Activated CD4-positive, alpha-beta T cell treated with anti-CD3 and anti-CD28 coated beads for 36 hours (primary cell): ENCODE measurements at places on chromosomes 1 and 21. TPM values are rescaled to one million over a fixed set of nuclear protein-coding genes. Genes with fewer than 3 reads are reported as not detected.

DNA sequence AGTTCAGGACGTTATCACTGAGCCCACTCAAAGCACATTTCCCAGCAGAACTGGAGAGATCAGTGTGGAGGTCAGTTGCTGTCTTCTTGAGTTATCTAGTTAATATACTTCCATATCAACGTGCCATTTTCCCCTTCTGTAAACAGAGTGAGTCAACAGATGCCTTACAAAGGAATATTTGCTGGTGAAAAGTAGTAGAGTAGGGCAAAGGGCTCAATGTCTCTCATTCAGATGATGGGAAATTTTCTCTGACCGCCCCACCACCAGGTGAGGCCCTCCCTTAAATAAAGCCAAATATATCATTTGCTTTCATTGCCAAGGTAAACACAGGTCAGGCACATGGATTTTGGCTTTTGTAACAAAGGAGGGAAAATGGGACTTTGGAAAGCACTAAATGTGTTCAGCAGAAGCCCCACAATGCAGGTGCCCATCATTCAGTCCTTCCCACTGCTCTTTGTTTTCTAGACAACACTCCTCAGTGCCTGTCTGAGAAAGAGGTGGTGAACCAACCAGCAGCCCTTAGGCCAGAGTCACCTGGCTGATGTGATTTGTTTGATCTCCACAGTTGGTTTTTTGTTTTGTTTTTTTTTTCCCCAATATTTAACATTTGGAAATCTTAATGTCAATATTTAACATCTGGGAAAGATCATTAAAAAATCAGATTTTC, 40.5 kb upstream of the SAMD13 start:
- no peak overlapping the region for H3K4me3 ChIP-seq
- H3K36me3 ChIP-seq = no peaks in the 10 kb centered on the region
- DNase-seq = no peak
- no peak overlapping the region for H3K27ac ChIP-seq
- no peaks in the 10 kb centered on the region for H3K4me1 ChIP-seq
- H3K27me3 ChIP-seq = no peaks in the 10 kb centered on the region

GRCh38 chr1:92934395-92935378, 26.6 kb downstream of the DIPK1A start:
- no peak overlapping the region for H3K27ac ChIP-seq
- DNase-seq = no peak
- no peaks in the 10 kb centered on the region for H3K36me3 ChIP-seq
- peaks cover 43% of the 10 kb centered on the region for H3K4me1 ChIP-seq
- no peaks in the 10 kb centered on the region for H3K27me3 ChIP-seq

DNA sequence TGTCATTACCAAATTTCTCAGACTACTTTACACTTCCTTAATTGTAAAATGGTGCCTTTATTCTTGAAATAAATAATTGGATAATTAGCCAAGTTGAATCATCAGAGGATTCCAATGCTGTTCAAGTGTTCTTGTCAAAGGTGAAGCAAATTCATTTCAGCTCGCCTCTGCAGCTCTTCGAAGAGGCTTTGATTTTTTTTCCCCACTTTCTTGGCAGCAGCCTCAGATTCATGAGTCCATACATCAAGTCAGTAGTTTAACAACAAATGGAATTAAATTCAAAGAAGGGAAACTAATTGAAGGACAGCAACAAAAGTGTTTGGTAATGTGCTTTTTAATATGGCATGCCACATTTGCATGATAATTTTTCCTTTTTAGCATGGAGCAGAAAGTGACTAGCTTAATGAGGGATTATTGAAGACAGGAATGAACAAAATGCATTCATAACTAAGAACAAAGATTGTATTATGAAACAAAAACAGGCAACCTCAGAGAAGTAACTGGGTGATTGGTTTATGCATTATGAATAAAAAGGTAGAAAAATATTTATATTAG, 239.0 kb downstream of the USH2A start:
- H3K4me1 ChIP-seq = no peaks in the 10 kb centered on the region
- no peak overlapping the region for H3K27ac ChIP-seq
- no peak for DNase-seq
- no peaks in the 10 kb centered on the region for H3K27me3 ChIP-seq

DNA sequence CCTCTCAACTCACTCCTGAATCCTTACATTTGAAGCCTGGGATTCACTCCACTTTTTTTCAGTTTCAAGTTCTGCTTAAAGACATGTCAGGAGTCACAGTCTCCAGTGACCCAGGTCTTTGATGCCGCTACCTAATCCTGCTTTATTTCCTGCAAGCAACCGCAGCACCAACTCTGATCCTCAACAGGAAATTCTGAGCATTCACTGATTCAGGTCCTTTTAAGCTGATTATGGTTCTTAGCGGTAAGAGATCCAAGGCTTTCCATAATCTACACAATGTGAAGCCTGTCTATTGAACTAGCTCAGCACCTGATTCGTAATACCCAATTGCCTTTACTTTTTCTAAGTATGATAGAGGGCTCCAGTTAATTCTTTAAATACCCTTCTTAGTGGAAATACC, 43.7 kb upstream of the PIGC start:
- no peak overlapping the region for H3K4me3 ChIP-seq
- peaks cover 2% of the 10 kb centered on the region for H3K27me3 ChIP-seq
- DNase-seq = no peak
- no peaks in the 10 kb centered on the region for H3K36me3 ChIP-seq
- H3K4me1 ChIP-seq = peaks cover 4% of the 10 kb centered on the region
- no peak overlapping the region for H3K27ac ChIP-seq

GRCh38 chr1:41476807-41477361, 7.6 kb downstream of the EDN2 start:
- no peaks in the 10 kb centered on the region for H3K36me3 ChIP-seq
- no peak for DNase-seq
- no peak overlapping the region for H3K4me3 ChIP-seq
- no peak overlapping the region for H3K27ac ChIP-seq

The CYP4B1 gene
- total RNA-seq = not detected

The HRNR gene
- not detected for total RNA-seq

GRCh38 chr1:160834945-160835565, 27.6 kb downstream of the CD244 start:
- H3K4me1 ChIP-seq = peaks cover 57% of the 10 kb centered on the region
- no peaks in the 10 kb centered on the region for H3K27me3 ChIP-seq
- peak; percentile 77 for DNase-seq
- peak overlapping the region; percentile 84 for H3K27ac ChIP-seq
- no peak overlapping the region for H3K4me3 ChIP-seq

- H3K27me3 ChIP-seq = no peaks in the 10 kb centered on the region
- no peaks in the 10 kb centered on the region for H3K36me3 ChIP-seq
- H3K27ac ChIP-seq = no peak overlapping the region
Observed at GRCh38 chr1:177116941-177117340, 47.6 kb downstream of the ASTN1 start.

GRCh38 chr1:98277118-98277517, 356.3 kb upstream of the DPYD start:
- H3K36me3 ChIP-seq = no peaks in the 10 kb centered on the region
- peaks cover 3% of the 10 kb centered on the region for H3K27me3 ChIP-seq
- H3K27ac ChIP-seq = no peak overlapping the region

- peak; percentile 3 for DNase-seq
- no peaks in the 10 kb centered on the region for H3K27me3 ChIP-seq
- H3K4me3 ChIP-seq = no peak overlapping the region
- no peak overlapping the region for H3K27ac ChIP-seq
Observed at GRCh38 chr21:46150073-46150472, 5.3 kb downstream of the FTCD start.

The ZNF683 gene
- total RNA-seq = not detected

The NDUFS2 gene
- 92.0 TPM for total RNA-seq

GRCh38 chr21:33847588-33848248, 67.9 kb downstream of the ATP5PO start:
- H3K36me3 ChIP-seq = no peaks in the 10 kb centered on the region
- no peak overlapping the region for H3K27ac ChIP-seq
- H3K4me1 ChIP-seq = no peaks in the 10 kb centered on the region
- H3K27me3 ChIP-seq = no peaks in the 10 kb centered on the region

The PADI6 gene
- not detected for total RNA-seq

DNA sequence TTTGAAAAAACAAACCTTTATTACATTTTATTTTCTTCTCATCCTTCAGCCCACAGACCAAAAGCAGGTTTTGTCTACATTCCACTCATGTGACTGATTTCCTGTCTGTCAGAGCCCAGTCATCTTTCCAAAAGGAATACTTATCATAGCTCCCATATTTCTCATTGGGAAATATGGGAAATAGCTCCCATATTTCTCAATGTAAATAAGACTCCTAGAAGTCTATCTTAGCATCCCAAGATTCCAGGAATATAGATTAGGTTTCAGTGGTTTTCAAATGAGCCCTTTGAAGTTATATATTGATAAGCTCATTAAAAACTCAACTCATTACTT, 19.1 kb upstream of the NRDC start:
- no peak overlapping the region for H3K4me3 ChIP-seq
- H3K36me3 ChIP-seq = no peaks in the 10 kb centered on the region
- peaks cover 28% of the 10 kb centered on the region for H3K27me3 ChIP-seq
- H3K4me1 ChIP-seq = no peaks in the 10 kb centered on the region
- H3K27ac ChIP-seq = no peak overlapping the region

The MEAF6 gene
- total RNA-seq = 66.8 TPM

The SYT14 gene
- not detected for total RNA-seq

GRCh38 chr1:23152966-23153684, 15.5 kb downstream of the LUZP1 start:
- H3K27ac ChIP-seq = no peak overlapping the region
- peaks cover 14% of the 10 kb centered on the region for H3K4me1 ChIP-seq
- DNase-seq = no peak

DNA sequence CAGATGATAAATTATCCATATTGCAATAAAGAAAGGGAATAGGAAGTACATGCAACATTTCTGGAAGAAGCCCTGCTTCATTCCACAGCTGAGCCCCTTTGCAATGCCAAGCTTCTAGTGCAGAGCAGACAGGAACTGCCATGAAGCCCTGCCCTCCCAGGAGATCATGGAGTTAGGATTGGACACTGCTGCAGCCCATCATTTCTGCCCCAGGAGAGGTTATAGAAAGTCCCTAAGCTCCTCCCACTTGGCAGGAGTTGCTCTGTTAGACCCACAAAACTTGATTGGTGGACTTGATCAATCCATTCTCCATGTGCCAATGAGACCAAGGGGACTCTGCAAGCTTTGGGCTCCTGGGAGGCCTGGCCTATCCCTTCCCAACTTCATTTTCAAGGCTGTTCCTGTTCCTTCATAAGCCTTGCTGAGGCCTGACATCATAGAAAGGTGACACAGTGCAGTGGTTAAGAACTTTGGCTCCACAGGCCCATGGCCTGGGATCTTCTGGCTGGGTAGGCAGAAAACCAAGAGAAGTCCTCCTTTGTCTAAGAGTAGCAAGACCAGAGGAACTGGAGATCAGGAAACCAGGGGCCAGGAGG, 1.3 kb upstream of the LAPTM5 start:
- peaks cover 80% of the 10 kb centered on the region for H3K4me1 ChIP-seq
- no peaks in the 10 kb centered on the region for H3K27me3 ChIP-seq
- peaks cover 15% of the 10 kb centered on the region for H3K36me3 ChIP-seq
- peak; percentile 68 for DNase-seq
- H3K27ac ChIP-seq = peak overlapping the region; percentile 99

- peaks cover 6% of the 10 kb centered on the region for H3K27me3 ChIP-seq
- no peak overlapping the region for H3K27ac ChIP-seq
- no peak for DNase-seq
- no peaks in the 10 kb centered on the region for H3K36me3 ChIP-seq
- H3K4me1 ChIP-seq = peaks cover 14% of the 10 kb centered on the region
- H3K4me3 ChIP-seq = no peak overlapping the region
Observed at GRCh38 chr1:168572633-168573032, 3.8 kb upstream of the XCL1 start.

GRCh38 chr21:36350282-36350910, 30.4 kb downstream of the MORC3 start:
- no peak overlapping the region for H3K4me3 ChIP-seq
- H3K27me3 ChIP-seq = no peaks in the 10 kb centered on the region
- DNase-seq = no peak
- no peak overlapping the region for H3K27ac ChIP-seq

- H3K4me1 ChIP-seq = peaks cover 67% of the 10 kb centered on the region
- H3K4me3 ChIP-seq = no peak overlapping the region
- peaks cover 47% of the 10 kb centered on the region for H3K36me3 ChIP-seq
- no peak for DNase-seq
- peak overlapping the region; percentile 74 for H3K27ac ChIP-seq
- H3K27me3 ChIP-seq = no peaks in the 10 kb centered on the region
Observed at GRCh38 chr1:41648844-41649243, 164.4 kb upstream of the EDN2 start.

The RBM34 gene
- total RNA-seq = 126 TPM

The EPHA10 gene
- total RNA-seq = 0.43 TPM

The ESRRG gene
- not detected for total RNA-seq

The SLC35F3 gene
- total RNA-seq = 1.8 TPM

The MRAP gene
- not detected for total RNA-seq

- H3K27ac ChIP-seq = peak overlapping the region; percentile 94
- no peaks in the 10 kb centered on the region for H3K27me3 ChIP-seq
- peaks cover 95% of the 10 kb centered on the region for H3K4me1 ChIP-seq
Observed at GRCh38 chr1:207825719-207826556, 74.1 kb downstream of the CD46 start.

DNA sequence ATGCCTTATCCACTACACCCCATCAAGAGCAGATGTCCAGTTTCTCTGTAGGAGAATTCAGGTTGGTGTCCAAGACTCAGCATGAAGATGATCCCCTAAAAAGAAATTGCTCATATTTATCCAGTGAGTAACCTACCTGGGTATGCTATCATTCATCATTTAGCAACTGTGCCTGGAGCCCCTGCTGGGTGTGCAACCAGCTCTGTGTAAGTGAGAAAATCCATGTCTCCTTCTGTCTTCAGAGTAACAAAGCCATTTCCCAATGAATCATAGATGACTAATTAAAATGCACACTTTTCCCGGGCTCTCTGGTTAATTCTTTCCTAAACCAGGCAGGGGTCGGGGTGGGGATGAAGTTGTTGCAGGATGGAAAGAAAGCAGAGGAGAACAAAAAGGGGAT, 35.8 kb downstream of the OLFML3 start:
- no peak overlapping the region for H3K27ac ChIP-seq
- H3K27me3 ChIP-seq = no peaks in the 10 kb centered on the region
- no peaks in the 10 kb centered on the region for H3K36me3 ChIP-seq
- no peak overlapping the region for H3K4me3 ChIP-seq
- no peak for DNase-seq
- H3K4me1 ChIP-seq = no peaks in the 10 kb centered on the region

DNA sequence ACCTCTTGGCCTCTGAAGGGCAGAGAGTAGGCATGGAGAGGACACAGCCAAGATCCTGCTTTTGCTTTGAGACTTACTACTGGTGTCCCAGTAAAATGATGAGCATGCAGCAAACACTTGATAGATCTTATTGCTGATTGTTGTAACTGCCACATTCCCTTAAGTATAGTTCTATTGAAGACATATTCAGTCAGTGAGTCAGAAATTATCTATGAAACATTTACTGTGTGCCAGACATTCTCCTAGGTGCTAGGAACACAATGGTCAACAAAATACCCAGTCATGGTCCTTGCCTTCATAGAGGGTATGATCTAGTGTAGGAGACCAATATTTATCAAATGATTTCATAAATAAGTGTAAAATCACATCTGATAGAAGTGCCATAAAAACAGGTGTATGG, 13.6 kb downstream of the STYXL2 start:
- no peak overlapping the region for H3K4me3 ChIP-seq
- no peaks in the 10 kb centered on the region for H3K27me3 ChIP-seq
- H3K27ac ChIP-seq = no peak overlapping the region
- no peak for DNase-seq
- H3K36me3 ChIP-seq = no peaks in the 10 kb centered on the region

GRCh38 chr1:97348599-97349265, 572.1 kb downstream of the DPYD start:
- DNase-seq = no peak
- no peaks in the 10 kb centered on the region for H3K4me1 ChIP-seq
- no peak overlapping the region for H3K27ac ChIP-seq
- H3K4me3 ChIP-seq = no peak overlapping the region

- DNase-seq = no peak
- no peaks in the 10 kb centered on the region for H3K4me1 ChIP-seq
- no peaks in the 10 kb centered on the region for H3K27me3 ChIP-seq
- no peak overlapping the region for H3K27ac ChIP-seq
- H3K36me3 ChIP-seq = no peaks in the 10 kb centered on the region
- H3K4me3 ChIP-seq = no peak overlapping the region
Observed at GRCh38 chr21:16775076-16775475, 737.8 kb upstream of the CXADR start.
